Fibroblast of the aortic adventitia (primary cell): ENCODE measurements at places on chromosomes 4 and X.

DNA sequence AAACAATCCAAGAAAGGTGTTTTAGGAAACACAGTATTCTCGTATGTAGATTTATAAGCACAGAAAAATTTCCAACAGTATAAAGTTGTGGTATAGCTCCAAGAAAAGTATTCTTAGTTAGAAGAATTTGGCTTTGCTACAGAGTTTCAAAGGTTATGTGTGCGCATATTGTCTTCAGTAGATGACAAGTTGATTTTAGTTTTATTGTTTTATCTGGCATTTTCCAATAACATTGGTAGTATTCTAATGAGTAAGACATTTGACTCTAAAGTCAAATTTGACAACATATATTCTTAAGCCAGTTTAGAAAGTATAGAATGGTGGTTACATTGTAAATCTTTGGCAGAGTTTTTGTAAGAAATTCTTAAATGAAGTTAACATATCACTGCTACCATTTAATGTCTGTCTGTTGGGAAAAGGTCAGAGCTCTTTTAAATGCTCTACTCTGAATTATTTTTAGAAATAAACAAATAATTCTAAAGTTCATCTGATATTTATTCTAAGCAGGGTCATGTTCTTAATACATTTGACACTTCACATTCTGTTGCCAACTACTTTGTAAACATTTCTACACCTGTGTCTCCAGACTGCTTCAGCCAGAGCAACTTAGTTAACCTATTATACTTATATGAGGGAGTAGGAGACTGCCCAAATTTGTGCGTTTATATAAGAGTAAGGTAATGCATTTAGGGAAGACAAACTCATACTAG lies 30.0 kb downstream of the CLCN3 start:
- no peak for DNase-seq

- no peak for DNase-seq
Measured at GRCh38 chr4:70935038-70935695, 33.0 kb downstream of the MOB1B start.

DNA sequence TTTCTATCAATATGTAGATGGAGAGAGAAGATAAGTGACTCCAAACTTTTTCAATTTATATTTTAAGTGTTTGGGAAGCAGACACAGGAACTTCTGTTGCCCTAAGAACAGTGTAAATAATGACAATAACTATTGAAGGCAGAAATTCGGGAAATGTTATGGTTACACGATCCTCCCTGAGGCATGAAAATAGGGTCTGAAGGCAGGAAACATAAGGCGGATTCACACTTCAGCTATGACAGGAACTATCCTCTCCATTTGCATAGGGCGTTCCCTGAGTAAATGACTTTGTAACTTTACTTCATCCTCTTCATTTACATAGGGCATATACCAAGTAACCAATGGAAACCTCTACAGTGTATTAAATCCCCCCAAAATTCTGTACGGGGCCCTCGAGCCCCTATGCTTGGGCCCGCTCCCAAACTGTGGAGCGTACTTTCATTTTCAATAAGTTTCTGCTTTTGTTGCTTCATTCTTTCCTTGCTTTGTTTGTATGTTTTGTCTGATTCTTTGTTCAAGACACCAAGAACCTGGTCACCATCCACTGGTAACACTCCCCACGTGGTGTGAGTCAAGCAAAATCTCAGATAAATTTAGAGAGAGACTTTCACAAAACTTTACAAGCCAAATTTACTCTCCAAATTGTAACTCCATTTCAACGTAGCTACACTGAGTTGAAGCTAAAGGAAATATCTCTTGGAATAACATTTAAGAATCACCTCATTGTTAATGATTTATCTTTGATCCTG lies 2504.3 kb downstream of the ARAP2 start:
- DNase-seq: no peak

- no peak for DNase-seq
Measured at GRCh38 chr4:69122476-69122875, 26.2 kb downstream of the UGT2B7 start.

GRCh38 chrX:6228720-6229119 lies at the start of gene NLGN4X:
Gene NLGN4X, minus strand, starts transcription at chrX:6228867. Its CDS starts 77,401 bp downstream, at chrX:6151466.
- no peak for DNase-seq

- no peak for DNase-seq
Measured at GRCh38 chr4:110671679-110672078, 48.8 kb upstream of the PITX2 start.

- DNase-seq: peak; percentile 32
Measured at GRCh38 chr4:113919611-113920010, 59.8 kb downstream of the ARSJ start.

- peak; percentile 41 for DNase-seq
Measured at GRCh38 chrX:154443992-154444754, at the start of gene FAM50A. Gene FAM50A, plus strand, starts transcription at chrX:154444141. Its CDS starts 95 bp downstream, at chrX:154444236.

DNA sequence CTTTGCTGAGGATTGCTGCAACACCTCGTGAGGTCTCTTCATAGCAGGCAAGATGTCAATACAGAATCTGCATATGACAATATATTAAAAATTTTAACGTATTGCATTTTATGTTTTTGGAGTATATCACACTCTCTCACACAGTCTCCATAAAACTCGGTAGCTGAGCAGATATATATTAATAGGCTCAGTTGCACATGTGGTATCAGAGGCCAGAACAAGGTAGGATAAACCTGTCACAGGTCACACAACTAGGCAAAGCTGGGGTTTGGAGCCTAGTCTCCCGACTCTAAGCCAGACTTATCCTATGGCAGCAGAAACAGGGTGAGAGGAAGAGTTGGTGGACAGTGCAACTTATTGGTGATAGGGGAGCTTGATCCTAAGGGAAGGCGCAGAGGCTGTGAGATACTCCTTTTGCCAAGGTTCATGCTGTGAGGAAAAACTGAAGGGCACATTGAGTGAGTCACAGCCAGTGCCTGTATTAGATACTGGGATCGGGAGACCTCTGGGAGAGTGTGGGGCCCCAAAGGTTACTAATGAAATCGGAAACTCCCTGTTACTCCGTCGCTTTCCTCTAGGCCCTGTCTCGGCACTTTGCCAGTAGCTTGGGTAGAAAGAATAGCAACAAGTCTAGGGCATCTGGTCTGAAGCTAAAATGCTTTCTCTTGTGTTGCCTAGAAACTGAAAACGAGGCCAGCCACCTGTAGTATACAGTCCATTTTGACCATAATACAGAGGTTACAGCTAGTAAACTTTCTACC lies 195.7 kb downstream of the ARHGAP10 start:
- DNase-seq: no peak

DNA sequence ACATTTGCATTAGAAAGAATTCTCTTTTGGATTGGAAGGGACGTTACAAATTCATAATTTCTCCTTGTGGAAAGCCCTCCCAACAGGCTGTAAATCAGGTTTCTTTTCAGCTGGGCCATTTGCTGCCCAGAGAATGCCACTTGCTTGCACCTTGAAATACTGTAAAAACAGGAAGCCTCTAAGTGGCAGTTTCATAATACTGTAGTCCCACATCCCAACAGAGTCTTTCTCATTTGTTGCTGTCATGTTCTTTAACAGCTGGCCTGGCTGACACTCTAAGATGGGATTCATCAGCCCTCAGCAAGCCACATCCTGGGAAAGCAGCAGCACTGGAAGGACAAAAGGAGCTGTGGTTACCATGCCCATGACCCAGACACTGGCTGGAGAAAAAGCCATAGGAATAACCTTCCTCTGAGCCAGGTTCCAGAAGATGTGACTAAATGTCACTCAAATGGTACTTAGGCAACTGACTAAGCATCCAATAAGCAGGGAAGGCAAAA lies 221.9 kb upstream of the MBNL3 start:
- no peak for DNase-seq
